ENCODE measurements at places on chromosomes 2 and 18.

DNA sequence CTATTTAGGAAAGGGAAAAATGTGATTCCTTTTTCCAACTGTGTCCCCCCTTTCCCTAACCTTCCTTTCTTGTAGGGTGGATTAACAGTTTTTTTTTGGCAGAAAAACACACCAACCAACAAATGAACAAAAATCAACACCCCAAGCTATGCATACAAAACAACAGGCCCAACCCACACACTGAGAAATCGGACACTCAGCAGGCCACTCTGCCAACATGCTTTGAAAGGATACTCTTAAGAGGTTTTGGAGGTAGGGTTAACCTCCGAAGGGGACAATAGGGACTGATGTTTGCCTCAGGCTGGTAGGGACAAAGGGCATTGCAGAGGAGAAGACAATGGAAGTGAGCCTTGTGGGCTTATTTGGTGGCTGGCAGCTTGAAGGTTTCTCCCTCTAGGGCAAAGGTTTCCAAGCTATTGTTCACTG is 33.1 kb upstream of the POLE4 start:
- DNase-seq, result no peak

- no peak for DNase-seq
Measured at GRCh38 chr2:28202719-28203118, 189.9 kb upstream of the FOSL2 start.

DNA sequence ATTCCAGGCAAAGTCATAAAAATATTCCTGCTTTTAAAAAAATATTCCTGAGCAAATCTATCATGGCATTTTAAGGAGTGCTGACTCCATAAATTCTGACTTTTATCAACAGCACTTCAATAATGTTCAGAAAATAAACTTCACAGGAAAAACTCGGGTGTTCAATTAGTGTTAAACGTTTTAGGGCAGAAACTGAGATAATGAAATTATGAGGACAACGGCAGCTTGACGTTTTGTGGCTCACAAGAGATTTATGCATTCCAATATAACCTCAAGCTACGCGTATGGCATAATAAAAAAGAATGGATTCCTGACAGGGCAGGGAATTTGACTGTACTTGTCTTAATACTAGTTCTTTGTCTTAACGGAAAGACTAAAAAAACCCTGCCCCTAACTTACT is 133.2 kb downstream of the ICOS start:
- DNase-seq, result no peak

- DNase-seq, result no peak
Measured at GRCh38 chr18:26477828-26478466, 70.4 kb downstream of the KCTD1 start.

DNA sequence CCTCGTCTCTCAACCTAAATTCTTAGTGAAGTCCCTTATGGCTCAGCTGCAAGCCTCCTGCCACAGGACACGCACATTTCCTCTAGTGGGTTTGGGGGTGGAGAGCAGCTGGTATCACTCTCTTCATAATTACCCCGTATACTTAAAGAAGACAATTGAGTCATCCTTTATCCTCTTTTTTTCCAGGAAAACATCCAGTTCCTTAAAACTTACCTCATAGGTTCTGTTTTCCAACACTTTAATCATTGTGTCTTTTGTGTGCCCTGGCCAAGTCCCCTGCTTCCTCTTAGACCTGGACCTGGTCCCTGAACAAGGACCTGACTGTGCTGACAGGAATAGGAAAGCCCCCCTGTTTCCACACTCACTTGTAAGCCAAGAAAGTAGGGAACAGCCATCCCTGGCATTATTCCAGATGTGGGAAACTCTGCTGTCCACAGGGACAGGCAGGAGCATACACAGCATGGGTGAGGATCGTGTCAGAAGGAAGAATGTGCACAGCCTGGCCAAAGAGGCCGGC is 42.3 kb upstream of the MYO1B start:
- peak; percentile 34 for DNase-seq
